Neural crest cell (in vitro differentiated cells): ENCODE measurements at places on chromosomes 3 and 15. TPM values are rescaled to one million over a fixed set of nuclear protein-coding genes. Genes with fewer than 3 reads are reported as not detected.

PLSCR4 gene
- total RNA-seq: 1.0 and 1.1 TPM in 2 replicates

- no peak for DNase-seq
Measured at GRCh38 chr3:59143447-59143846, 93.6 kb upstream of the CFAP20DC start.

NOX5 gene
- not detected in 2 replicates for total RNA-seq

TICRR gene
- total RNA-seq: 43.0 and 44.9 TPM in 2 replicates

DNA sequence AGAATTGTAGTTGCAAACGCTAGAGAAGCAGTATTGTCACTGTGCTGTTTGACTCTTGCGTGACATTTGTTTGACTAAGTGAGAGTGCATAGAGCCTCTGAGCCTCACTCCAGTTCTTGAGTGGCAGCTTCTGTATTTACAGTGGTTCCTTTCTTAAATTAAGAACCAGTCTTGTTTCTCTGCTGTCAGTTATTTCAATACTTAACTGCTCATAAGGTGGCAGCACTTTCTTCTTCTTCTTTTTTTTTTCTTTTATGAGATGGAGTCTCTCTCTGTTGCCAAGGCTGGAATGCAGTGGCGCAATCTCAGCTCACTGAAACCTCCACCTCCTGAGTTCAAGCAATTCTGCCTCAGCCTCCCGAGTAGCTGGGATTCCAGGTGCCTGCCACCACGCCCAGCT lies 372.1 kb downstream of the LPP start:
- DNase-seq: no peak

- no peak for DNase-seq
Measured at GRCh38 chr3:10395671-10396070, 74.8 kb upstream of the SEC13 start.

- DNase-seq: no peak
Measured at GRCh38 chr3:10173926-10174435, 9.3 kb downstream of the IRAK2 start.

DNA sequence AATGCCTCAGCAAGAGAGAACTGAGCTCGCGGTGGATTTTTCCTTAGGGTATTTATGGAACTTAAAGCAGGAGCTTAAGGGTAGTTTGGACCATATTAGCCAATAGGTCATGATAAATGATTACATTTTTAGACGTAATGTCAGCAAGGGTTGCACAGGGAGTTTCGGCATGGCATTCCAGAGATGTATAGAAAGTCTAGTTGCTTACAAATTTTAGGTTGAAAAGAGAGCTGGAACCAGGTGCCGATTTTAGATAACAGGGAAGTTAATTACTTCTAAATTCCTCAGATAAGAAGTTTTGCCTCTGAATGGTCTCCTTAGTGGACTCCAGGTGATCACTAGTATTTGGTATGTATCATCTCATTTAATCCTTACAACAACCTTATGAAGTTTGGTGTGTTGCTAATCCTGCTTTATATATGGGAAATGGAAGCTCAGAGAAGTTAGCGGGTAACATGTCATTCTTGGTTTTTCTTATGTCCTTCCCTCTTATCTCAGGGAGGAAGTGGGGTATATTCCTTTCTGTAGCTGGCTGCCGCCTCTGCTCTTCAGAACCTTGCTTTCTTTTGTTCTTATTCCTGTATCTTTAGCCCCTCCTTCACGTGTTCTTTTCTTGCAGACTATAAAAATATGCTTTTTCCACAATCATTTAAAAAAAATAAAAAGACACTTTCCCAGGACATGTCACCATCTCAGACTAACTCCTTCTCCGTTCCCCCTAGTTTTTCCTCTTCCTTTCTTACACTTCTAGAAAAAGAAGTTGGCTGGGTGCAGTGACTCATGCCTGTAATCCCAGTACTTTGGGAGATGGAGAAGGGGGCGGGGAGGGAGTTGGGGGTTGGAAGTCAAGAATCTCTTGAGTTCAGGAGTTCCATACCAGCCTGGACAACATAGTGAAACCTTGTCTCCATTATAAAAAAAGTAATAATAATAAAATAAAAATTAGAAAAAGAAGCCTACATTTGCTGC lies 25.7 kb downstream of the IQGAP1 start:
- no peak for DNase-seq
